Activated CD8-positive, alpha-beta memory T cell treated with anti-CD3 and anti-CD28 coated beads, Interleukin-2, amount 10 ng/mL, durations not matched to agents 7 days and 5 days (primary cell): ENCODE measurements at places on chromosomes 4 and X. TPM values are rescaled to one million over a fixed set of nuclear protein-coding genes. Genes with fewer than 3 reads are reported as not detected.

- DNase-seq = no peak
- H3K27ac ChIP-seq = no peak overlapping the region
- no peak overlapping the region for H3K4me3 ChIP-seq
- H3K27me3 ChIP-seq = peaks cover 26% of the 10 kb centered on the region
- H3K4me1 ChIP-seq = peaks cover 2% of the 10 kb centered on the region
- H3K36me3 ChIP-seq = no peaks in the 10 kb centered on the region
Observed at GRCh38 chr4:15884666-15885065, 53.9 kb downstream of the FGFBP1 start.

- no peak for DNase-seq
- no peak overlapping the region for H3K4me3 ChIP-seq
- H3K4me1 ChIP-seq = no peaks in the 10 kb centered on the region
- no peaks in the 10 kb centered on the region for H3K27me3 ChIP-seq
- no peaks in the 10 kb centered on the region for H3K36me3 ChIP-seq
Observed at GRCh38 chr4:181536811-181537434, 706.3 kb upstream of the TENM3 start.

DNA sequence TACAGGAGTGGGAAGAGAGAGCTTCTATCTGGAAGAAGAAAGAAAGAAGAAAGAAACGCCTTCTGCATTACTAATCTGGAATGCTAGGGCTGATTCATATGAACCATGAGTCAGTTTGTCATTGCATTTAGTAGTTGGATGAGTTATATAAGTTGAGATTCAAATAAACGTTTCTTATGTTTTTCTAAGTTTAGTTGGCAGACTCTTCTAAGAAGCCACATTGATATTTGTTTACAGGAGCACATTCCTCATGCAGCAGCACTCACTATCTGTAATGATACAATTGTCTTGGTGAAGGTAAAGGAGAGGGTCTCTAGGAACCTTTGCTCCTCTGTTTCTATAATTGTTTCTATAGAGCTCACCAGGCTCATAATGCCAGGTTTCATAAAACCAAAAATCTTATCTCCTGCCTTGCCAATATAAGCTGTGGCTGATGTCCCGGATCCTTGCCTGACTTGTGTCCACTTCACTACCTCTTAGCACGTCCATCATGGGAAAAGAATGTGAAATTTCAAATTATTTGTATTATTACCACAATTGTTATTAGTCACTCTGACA, 39.5 kb downstream of the HOPX start:
- H3K4me1 ChIP-seq = peaks cover 53% of the 10 kb centered on the region
- no peak for DNase-seq
- peak overlapping the region; percentile 60 for H3K27ac ChIP-seq
- H3K27me3 ChIP-seq = no peaks in the 10 kb centered on the region
- no peak overlapping the region for H3K4me3 ChIP-seq

GRCh38 chr4:169133932-169134331, 123.9 kb upstream of the CBR4 start:
- peaks cover 8% of the 10 kb centered on the region for H3K27me3 ChIP-seq
- H3K27ac ChIP-seq = no peak overlapping the region
- no peaks in the 10 kb centered on the region for H3K4me1 ChIP-seq
- no peaks in the 10 kb centered on the region for H3K36me3 ChIP-seq

DNA sequence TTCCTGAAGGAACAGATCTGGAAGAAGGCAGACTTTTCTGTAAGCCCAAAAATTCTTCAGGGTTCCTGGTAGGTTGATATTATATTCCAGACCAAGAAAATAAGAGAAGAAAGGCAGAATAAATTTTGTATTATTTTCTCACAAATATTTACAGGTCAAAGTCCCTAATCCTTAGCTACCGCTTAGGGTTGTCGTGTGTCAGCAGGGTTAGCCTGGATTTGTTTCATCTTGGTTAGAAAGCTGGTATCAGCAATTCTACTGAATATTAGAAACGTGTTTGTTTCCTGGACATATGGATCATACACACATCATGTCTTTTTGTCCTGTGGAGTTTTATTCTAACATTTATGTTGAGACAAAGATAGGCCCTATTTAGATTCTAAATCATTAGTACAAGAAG, 232.9 kb upstream of the CXXC4 start:
- H3K4me3 ChIP-seq = no peak overlapping the region
- no peaks in the 10 kb centered on the region for H3K27me3 ChIP-seq
- no peaks in the 10 kb centered on the region for H3K36me3 ChIP-seq
- no peaks in the 10 kb centered on the region for H3K4me1 ChIP-seq

- no peaks in the 10 kb centered on the region for H3K36me3 ChIP-seq
- no peak overlapping the region for H3K4me3 ChIP-seq
- no peak for DNase-seq
- H3K27ac ChIP-seq = no peak overlapping the region
- no peaks in the 10 kb centered on the region for H3K4me1 ChIP-seq
- no peaks in the 10 kb centered on the region for H3K27me3 ChIP-seq
Observed at GRCh38 chr4:21097865-21098264, 397.6 kb downstream of the PACRGL start.

GRCh38 chrX:42119076-42119475, 195.7 kb upstream of the CASK start:
- peaks cover 7% of the 10 kb centered on the region for H3K4me1 ChIP-seq
- DNase-seq = no peak
- H3K36me3 ChIP-seq = peaks cover 4% of the 10 kb centered on the region
- no peaks in the 10 kb centered on the region for H3K27me3 ChIP-seq
- H3K27ac ChIP-seq = no peak overlapping the region
- no peak overlapping the region for H3K4me3 ChIP-seq

DNA sequence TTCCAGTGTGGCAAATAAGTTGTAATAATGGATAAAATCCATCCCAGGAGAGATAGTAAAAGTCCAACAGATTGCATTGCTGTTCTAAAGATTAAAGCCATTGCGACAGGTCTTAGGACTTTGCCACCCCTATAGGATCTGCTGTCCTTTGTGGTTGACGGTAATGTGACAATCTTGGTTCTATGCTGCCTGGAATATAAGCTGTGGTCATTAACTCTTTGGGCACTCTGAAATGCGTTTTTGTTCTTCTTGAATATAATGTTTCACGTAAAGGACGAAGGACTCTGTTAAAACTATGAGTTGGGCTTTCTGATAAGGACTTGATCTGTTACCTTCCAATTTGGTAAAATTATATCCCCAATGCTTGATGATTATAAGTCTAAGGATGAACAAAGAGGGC, at the start of gene CLDN24:
CLDN24 (minus strand) TSS at position 101 of the 400 bp plus-strand sequence; CDS start at position 101, 0 bp downstream.
- H3K4me3 ChIP-seq = no peak within 1 kb of the TSS

GRCh38 chrX:11619441-11619840, 46.3 kb downstream of the ARHGAP6 start:
- no peaks in the 10 kb centered on the region for H3K36me3 ChIP-seq
- no peak overlapping the region for H3K27ac ChIP-seq
- no peaks in the 10 kb centered on the region for H3K4me1 ChIP-seq

DNA sequence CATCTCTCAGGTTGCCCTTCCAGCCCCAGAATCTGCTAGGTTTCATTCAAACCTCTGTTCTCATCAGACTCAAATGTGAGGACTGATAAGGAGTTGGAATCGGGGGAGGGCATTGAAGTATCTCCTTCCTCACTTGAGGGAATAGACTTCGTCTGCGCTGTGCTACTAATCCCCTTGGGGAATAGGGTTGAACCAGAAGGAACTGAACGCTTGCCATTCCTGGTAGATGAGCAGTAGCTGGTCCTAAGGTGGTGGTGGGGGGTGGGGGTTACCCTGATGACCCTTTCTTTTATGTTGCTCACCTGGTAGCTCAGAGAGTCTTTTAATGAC, 692 bp upstream of the SLC9A7 start:
- H3K36me3 ChIP-seq = no peaks in the 10 kb centered on the region
- H3K4me3 ChIP-seq = peak overlapping the region; percentile 73
- peaks cover 30% of the 10 kb centered on the region for H3K4me1 ChIP-seq
- H3K27ac ChIP-seq = peak overlapping the region; percentile 73
- H3K27me3 ChIP-seq = peaks cover 9% of the 10 kb centered on the region

DNA sequence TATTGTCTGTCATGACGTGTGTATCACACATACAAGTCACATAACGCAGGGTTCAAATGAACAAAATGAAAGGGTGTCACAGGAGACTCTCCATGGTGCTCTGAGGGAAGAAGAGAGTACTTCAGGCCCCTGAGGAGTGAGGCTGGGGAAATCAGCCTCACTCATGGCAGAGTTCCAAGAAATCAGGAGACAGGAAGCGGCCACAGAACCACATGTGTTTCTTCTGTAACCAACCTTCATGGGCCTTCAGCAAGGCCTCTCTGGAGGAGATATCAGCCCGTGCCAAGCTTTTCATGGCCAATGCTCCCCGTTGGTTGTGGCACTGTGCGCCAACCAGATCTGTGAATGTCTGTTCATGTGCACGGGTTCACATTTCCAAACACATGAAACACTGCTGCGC, 76.0 kb downstream of the NAT8L start:
- H3K4me1 ChIP-seq = peaks cover 16% of the 10 kb centered on the region
- H3K36me3 ChIP-seq = peaks cover 17% of the 10 kb centered on the region
- H3K27ac ChIP-seq = no peak overlapping the region
- DNase-seq = peak; percentile 70
- no peak overlapping the region for H3K4me3 ChIP-seq
- peaks cover 9% of the 10 kb centered on the region for H3K27me3 ChIP-seq

DNA sequence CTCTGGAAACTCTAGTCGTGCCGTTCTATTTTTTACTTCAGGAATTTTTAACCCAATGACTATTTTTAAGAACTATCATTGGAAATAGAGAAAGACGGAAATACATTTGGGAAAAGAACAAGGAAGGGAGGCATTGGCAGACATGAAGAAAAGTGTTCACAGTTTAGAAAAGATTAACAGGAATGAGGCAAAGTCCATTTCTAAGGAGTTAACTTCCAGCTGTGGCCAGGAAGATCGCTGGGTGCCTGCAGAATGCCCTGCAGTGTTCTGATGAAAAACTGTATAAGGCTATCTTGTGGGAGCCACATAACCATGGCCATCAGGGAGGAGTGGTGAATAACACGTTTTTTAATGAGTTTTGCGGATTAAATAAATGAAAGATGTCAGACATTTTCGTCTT, 150.6 kb upstream of the VCX3A start:
- H3K4me1 ChIP-seq = no peaks in the 10 kb centered on the region
- no peak overlapping the region for H3K4me3 ChIP-seq
- no peaks in the 10 kb centered on the region for H3K36me3 ChIP-seq
- no peak overlapping the region for H3K27ac ChIP-seq

DNA sequence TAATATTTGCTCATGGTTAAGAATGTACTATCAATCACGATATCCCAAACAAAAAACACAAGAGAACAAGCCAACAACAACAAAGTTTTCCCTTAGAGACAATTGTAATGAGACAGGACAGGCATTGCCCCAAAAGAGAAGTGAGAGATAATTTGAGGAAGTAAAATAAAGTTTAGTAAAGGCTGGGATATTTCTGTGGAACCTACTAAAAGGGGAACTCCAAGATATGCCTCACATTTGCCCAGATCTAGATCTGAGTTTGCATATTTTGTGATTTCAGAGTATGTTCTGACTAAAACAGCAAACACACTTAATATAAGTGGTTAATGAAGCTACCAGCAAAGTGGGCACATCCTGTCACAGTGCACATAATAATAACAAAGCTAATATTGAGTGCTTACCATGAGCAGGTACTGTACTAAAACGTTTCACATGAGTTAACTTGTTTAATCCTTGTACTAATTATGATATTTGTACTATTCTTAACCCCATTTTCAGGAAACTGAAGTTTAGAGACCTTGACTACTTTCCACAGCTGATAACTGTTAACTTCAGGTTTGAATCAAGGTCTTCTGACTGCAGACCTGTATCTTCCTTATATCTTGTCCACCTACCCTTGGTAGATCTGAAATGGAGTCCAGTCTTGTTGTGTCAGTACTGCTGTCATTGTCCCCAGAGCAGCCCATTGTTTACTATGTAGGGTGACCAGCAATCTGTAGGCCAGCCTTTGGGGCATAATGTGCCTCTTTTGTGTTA, 26.0 kb upstream of the BMP2K start:
- H3K4me1 ChIP-seq = peaks cover 7% of the 10 kb centered on the region
- no peak for DNase-seq
- no peak overlapping the region for H3K27ac ChIP-seq
- no peaks in the 10 kb centered on the region for H3K36me3 ChIP-seq
- H3K27me3 ChIP-seq = peaks cover 3% of the 10 kb centered on the region
- H3K4me3 ChIP-seq = no peak overlapping the region

DNA sequence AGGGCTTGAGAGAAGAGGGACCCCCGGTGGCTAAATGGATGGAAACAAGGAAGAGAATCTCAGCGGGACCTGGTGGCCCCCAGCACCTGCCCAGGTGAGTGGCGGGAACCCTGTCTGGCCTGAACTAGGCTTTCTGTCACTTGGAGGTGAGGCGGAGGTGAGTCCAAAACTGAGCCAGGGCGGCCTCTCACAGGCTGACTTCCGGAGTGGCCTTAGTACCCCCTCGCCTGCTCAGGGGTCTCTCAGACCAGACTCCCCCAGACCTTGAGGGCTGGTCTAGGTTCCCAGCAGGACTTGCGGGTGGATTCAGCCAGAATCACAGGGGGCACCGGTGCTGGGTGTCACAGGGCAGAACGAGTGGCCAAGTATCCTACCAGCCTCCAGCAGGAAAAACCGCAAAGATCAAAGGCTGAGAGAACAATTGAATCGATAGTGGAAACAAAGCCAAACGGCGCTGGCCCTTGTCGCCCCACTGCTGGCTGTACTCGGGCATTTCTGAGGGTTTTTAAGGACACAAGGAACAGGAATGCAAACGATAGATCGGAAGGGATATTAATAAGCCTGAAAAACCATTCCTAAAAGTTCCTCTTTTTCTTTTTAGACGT, 67.8 kb downstream of the WFS1 start:
- peaks cover 22% of the 10 kb centered on the region for H3K4me1 ChIP-seq
- peak overlapping the region; percentile 51 for H3K4me3 ChIP-seq
- no peak overlapping the region for H3K27ac ChIP-seq
- no peaks in the 10 kb centered on the region for H3K36me3 ChIP-seq
- no peak for DNase-seq

ATRX gene
- 78.4 TPM for total RNA-seq

SORCS2 gene
- 0.05 TPM for total RNA-seq

CDKL2 gene
- total RNA-seq = 1.5 TPM

ADH1B gene
- total RNA-seq = not detected

RNF175 gene
- total RNA-seq = not detected

CXCL6 gene
- not detected for total RNA-seq

EREG gene
- total RNA-seq = not detected

SSR4 gene
- total RNA-seq = 190 TPM

GLRA2 gene
- total RNA-seq = not detected

S100P gene
- 1.3 TPM for total RNA-seq

GAGE2A gene
- total RNA-seq = not detected

USP17L25 gene
- total RNA-seq = not detected
